ENCODE measurements at places on chromosomes 11 and 22.

GRCh38 chr11:126188332-126189108 is 22.9 kb downstream of the RPUSD4 start:
- DNase-seq: no peak

DNA sequence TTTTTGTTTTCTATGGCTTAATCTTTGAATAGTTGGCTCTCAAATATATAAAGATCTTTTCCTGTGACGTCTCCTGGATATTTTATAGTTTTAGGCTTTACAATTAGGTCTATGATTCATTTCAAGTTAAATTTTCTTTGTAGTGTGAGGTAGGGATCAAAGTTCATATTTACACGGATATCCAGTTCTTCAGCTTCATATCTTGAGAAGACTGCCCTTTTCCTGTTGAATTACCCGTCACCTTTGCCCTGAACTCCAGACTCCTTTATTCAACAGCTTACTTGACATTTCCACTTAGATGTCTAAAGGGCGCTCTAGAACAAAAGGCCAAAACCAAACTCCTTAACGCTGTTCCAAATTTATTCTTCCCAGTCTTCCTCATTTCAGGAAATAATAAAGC is 51.7 kb downstream of the TTC17 start:
- DNase-seq: no peak

- no peak for DNase-seq
These were observed 29.5 kb downstream of the CHEK2 start for GRCh38 chr22:28711820-28712777.

DNA sequence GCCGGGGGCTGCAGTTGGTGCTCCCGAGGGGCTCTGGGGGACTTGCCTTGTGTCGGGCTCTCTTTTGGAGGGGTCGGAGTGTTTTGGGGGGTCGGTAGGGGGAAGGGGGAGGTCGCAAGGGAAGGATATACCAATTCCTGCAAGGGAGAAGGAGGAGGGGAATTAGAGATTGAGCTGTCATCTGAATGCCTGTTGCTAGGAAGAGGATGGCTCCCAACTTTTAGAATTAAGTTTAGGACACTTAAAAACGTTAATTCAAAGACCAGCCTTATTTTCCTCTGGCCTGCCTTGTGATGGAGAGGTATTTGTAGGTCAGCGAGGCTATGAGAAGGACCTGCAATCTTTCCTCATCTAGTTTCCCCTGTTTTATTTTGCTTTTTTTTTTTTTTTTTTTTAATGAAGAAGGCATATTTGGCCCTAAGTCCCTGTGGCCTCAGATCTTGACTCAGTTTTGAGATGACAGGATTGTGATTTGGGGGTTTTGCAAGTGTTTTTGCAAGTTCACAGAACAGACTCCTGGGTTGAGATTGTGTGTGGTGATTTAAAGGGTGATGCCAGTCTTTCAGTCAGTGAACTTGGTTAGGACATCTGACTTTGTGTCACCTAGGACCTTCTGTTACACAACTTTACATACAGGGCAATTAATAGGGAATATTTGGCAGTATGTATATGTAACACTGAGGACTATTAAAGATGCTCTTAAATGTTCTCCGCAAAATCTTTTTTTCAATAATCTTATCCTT is 672 bp downstream of the TMEM135 start:
- no peak for DNase-seq

GRCh38 chr22:46977656-46978343 is 215.3 kb downstream of the TBC1D22A start:
- DNase-seq: no peak

GRCh38 chr11:30423279-30423648 is 100.4 kb downstream of the ARL14EP start:
- DNase-seq: no peak

- peak; percentile 78 for DNase-seq
These were observed 468 bp downstream of the PATL1 start for GRCh38 chr11:59668188-59668949.

DNA sequence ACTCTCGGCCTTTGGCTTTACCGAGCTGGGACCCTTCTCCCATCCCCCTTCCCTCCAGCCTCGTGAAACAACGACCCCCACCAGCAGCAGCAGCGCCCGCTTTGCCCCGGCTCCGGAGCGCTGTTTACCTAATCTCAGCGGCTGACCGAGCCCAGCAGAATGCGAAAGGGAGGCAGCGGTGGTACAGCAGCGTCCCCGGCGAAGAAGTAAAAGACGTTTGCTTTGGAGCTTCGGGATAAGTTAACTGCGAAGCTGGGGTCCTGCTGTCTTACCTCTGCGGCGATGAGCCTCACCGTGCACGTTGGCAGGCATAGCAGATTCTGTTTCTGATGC is 2.0 kb upstream of the LARGE1 start:
- DNase-seq: peak; percentile 6

DNA sequence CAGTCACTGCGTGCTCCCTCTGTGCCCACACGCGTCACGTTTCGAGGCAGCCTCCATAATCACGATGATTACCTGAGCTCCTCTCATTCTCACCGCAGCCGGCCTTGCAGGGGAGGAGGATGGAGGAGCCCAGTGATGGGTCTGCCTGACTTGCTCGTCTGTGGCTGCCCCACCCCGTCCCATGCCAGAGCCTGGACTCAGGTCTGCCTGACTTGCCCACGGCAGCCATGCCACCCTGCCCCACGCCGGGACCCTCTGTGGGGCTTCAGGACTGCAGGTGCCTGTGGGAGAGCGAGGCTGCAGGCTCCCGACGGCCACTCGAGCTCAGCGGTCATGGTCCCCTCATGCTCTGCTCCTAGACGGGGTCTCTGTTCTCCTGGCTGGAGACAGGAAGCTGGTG is 1025.1 kb downstream of the BRD1 start:
- DNase-seq: no peak

DNA sequence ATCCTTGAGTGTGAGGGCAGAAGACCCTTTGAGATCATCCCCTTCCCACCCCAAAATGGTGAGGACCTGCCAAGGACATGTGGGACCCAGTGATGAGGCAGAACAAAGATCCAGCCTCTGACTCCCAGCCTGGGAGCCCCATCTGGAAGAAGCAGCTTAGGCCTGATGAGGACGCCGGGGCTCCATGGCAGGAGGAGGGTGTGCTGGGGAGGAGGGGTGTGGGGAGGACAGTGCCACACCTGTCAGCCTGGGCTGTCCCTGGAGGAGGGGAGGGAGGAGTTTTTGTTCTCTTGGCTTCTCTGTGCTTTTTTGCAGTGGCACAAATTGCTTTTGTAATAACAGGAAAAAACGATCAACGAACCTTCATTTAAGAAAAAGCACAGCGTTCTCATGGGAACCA is 44.4 kb upstream of the DAGLA start:
- no peak for DNase-seq

- no peak for DNase-seq
These were observed 407.4 kb downstream of the LARGE1 start for GRCh38 chr22:33512908-33513307.

GRCh38 chr11:102287964-102288724 is 29.1 kb upstream of the BIRC3 start:
- peak; percentile 43 for DNase-seq

- no peak for DNase-seq
These were observed 1.5 kb downstream of the ADORA2A start for GRCh38 chr22:24428751-24429410.

GRCh38 chr11:47946682-47947559 is 33.4 kb upstream of the PTPRJ start:
- peak; percentile 49 for DNase-seq

DNA sequence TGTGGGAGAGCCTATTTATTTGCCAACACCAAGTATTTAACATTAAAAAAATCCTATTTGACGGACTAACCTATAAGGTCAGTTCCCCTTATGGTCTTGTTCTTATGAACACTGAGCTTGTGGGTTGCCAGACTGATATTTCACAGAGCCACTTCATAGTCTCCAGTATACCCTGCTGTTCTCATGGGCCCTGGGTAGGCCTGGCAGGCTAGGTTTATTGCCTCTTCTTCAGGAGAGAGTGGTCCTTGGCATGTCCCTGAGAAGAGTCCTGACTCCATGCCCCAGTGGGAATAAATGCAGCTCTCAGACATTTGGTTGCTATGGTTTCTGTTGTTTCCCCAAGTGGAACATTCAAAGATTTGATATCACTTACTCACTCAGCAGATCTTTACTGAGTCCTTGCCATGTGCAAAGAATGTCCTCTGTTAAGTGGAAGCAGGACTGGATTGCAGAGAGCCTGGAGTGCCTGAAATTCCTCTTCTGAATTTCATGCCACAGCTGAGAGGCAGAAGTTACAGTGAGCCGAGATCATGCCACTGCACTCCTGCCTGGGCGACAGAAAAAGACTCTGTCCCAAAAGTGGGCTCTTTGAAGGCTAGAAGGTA is 15.7 kb downstream of the SLC5A1 start:
- DNase-seq: no peak

DNA sequence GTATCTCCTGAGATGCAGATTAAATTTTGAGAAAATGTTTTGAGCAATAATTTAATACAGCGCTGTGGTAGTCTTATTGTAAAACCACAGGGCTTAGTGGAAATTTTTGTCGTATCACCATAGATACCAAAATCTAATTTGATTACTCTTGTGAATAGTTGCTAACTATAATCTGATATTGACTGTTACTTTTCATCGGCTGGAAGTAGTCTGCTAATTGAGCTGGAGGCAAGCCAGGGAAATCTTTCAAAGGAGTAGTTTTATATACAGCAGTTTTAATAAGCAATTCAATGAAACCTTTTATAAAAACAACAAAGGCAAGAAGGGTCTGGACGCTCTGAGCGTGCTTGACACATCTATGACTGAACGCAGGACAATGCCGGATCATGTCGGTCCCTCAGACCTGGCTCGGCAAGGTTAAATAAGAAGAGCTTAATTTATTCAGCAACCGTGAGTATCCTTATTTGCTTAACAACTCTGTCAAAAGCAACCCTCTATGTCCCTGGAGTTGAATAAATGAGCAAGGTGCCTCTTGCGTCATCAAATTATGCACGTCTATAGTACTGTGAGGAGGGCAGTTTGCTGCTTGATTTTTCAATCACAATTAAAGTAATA is 121.2 kb downstream of the NCAM1 start:
- no peak for DNase-seq

- no peak for DNase-seq
These were observed 104.9 kb downstream of the KCNC1 start for GRCh38 chr11:17839450-17839849.

- DNase-seq: no peak
These were observed 190.7 kb downstream of the UVRAG start for GRCh38 chr11:76005756-76006155.

DNA sequence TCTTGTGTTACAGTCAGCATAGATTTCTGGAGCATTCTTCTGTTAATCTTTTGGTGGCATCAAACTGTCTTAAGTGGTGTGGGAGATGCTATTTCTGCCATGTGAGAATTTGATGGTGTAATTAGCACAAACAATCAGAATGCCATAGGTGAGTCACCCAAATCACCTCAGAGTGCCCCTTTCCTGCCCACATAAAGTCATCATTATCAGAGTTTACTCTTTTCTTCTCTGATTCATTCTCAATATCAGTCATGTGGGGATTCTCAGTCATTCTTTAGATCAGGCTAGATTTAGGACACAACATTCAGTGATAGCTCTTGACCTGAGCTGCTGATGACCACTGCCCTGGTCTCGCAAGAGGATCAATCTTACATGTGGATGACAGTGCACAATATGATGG is 23.7 kb upstream of the MS4A6A start:
- DNase-seq: peak; percentile 32

DNA sequence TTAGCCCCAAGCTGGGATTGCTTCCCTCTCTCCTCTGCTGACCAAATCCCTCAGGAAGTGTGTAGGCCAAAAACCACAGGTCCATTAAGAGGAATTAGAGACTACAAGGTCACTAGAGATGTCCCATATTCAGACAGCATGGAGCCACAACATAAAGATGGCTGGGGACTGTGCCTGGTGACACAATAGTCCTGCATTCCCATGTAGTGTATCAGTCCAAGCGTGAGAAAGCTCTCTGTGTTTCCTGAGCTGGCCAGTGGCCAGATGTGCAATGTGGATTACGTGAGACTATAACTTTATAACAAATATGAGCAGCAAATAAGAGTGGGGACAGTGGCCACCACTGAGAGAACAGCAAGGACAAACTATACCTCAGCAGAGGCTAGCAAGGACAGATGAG is 7.6 kb upstream of the MS4A10 start:
- DNase-seq: no peak

- DNase-seq: no peak
These were observed 112.9 kb upstream of the DDI1 start for GRCh38 chr11:103923451-103923931.

GRCh38 chr11:6418557-6419008 is 311 bp downstream of the APBB1 start:
- peak; percentile 22 for DNase-seq

GRCh38 chr11:126502159-126502558 is 146.7 kb downstream of the ST3GAL4 start:
- DNase-seq: no peak

- no peak for DNase-seq
These were observed 6.0 kb downstream of the PAX6 start for GRCh38 chr11:31805037-31805628.

DNA sequence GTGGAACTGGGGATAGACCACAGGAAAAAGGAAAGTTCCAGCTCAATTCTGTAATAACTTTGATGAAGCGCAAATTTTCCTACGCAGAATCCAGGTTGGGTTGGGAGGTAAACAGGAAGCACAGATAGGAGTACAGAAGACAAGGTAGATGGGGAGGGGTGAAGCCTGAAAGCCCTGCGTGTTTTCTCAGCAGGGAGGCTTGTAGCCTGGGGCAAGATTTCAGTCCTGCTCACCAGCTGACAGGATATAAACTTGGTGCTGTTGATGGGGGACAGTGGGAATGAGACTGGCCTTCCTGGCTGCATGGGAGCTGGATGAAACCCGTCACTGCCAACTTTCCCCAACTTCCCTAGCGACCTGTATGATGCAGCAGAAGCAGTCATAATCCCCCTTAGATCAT is 114.9 kb downstream of the ARHGAP32 start:
- no peak for DNase-seq

DNA sequence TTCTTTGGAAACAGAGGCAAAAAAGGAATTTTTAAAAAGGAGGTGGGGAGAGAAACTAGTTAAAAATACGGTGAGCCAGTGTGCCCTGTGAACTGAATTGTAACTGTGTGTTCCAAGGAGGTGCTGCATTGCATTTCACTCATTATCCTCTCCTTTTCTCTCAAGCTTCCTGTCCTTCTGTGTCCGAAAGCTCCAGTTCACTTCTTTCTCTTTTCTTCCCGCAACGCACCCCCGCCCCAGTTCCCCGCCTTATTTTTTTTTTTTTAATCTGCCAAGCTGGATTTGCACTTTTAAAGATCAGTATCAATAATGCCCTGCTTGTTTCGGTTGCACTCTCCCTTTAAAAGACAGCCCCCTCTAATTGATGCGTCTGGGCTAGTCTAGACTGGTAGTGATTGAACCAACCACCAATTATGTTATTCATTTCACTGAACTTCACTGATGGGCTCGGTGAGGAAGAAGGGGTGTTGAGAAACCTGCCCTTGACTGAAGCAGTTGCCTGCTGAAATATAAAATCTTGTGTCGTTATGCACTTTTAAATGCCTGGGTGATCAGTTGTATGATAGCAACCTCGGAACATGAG is 18.5 kb downstream of the BLID start:
- no peak for DNase-seq

- no peak for DNase-seq
These were observed 39.5 kb upstream of the EP300 start for GRCh38 chr22:41052661-41053490.

GRCh38 chr22:20750461-20751184 is 23.3 kb upstream of the SERPIND1 start:
- peak; percentile 63 for DNase-seq
